Esophagus squamous epithelium (tissue), 5 donors: ENCODE measurements at places on chromosomes 7 and 10.

DNA sequence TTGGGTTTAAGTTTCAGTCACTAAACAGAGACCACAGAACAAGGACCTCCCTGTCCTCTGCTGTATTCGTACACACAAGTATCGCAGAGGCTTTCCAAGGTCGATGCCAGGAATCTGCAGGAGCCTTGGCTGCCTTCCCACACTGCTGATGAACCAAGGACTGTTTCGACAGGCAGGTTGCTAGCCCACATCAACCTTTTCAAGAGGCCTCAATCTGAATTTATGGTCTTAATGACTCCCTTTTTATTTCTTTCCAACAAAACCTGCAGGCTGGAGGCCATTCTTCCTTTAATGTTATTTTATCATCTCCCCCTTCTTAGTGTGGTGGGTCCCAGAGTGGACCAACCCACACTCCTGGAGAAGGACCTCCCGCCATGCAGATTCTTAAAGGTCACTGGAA is 45.6 kb downstream of the JCAD start:
- no peak for DNase-seq

- no peak for DNase-seq
Observed at GRCh38 chr7:111082351-111082750, 8.6 kb upstream of the LRRN3 start.

DNA sequence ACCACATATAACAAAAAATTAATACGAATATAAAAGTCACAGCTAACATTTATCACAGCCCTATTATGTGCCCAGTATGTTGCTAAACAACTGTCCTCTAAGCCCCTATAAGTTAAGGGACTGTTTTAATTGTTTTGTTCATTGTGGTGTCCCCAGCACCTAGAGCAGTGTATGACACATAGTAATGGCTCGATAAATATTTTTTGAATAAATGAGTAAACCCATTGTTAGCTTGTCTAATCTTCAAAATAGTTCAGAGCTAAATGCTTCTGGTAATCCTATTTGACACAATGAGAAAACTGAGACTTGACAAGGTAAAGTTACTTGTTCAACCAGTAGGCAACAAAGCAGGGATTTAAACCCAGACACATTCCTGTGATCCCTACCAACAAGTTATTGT is 78.4 kb upstream of the NEUROD6 start:
- no peak for DNase-seq

DNA sequence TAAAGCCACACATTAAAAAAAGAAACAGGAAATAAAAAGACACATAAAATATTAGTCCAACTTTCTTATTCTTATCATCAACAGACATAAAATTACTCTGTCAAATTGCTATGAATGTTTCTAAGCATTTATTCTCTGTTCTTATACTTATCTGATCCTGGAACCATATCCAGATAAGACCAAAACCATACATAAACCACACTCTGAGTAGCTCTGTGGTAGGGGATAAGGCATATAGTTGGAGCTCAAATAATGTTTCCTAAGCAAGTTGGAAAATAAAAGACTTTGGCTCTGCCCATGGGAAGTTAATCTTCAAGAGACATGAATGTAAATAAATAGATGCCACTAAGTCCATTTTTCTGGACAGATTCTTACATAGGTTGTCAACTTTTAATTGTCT is 103.1 kb upstream of the PLXDC2 start:
- no peak for DNase-seq

- no peak for DNase-seq
Observed at GRCh38 chr7:105963038-105963667, at the start of gene CDHR3. TSS of gene CDHR3 (plus strand) at chr7:105963264. CDS start at chr7:105963319, 55 bp downstream.

- DNase-seq: no peak
Observed at GRCh38 chr10:17923728-17924127, 28.0 kb upstream of the SLC39A12 start.

DNA sequence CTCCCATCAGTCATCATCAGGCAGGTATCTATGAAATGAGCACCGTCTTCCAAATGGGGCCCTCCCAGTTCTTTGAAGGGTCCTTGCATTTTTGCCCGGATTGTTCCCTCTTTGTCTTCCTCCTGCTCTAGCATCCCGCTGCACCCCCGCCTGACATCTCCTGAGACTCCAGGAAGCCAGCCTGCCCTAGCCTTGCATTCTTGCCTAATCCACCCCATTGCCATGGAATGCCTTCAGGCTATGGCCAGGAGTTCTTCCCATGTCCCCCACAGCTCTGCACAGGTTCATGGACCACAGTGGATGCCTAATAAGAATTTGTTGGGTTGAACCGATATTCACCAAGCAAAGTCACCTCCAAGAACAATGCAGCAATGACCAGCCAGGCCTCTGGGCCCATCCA is 62.1 kb downstream of the ZMIZ1 start:
- no peak for DNase-seq

DNA sequence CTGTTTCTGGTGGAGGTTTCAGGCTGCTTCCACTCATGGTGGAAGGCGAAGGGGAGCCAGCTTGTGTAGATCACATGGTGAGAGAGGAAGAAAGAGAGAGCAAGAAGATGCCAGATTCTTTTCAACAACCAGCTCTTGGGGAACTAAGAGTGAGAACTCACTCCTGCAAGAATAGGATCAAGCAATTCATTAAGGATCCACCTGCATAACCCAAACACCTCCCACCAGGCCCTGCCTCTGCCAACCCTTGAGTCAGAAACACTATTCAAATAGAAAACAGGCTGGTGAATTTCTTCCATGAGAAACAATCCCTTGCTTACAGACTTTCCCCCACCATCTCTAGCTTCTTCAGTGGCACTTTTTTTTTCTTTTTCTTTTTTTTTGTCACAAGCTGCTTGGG is 317.2 kb downstream of the GPR158 start:
- no peak for DNase-seq

GRCh38 chr7:143373255-143373794 is 7.8 kb upstream of the ZYX start:
- no peak for DNase-seq

- DNase-seq: no peak
Observed at GRCh38 chr10:86229811-86230556, 136.6 kb downstream of the GRID1 start.

DNA sequence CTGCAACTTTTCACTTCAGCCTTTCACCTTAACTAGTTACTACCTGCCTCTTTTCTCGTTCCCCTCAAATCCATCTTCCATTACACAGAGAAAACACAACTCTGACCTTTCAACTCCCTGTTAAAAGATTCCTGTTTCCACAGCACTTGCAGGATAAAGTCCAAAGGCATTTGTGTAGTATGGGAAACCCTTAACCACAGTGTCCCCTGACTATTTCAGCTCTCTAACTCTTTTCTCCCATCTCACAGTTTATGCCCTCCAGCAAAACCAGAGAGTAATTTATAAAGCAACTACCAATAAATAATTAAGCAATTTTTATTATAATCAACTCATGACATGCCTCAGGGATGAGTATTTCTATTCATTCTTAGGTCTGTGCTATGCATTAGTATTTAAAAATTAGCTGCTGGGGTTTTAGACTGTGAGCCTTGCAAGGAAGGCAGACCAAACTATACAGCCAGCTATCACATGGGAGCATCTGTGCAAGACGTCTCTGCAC is 51.0 kb downstream of the COL1A2 start:
- no peak for DNase-seq

DNA sequence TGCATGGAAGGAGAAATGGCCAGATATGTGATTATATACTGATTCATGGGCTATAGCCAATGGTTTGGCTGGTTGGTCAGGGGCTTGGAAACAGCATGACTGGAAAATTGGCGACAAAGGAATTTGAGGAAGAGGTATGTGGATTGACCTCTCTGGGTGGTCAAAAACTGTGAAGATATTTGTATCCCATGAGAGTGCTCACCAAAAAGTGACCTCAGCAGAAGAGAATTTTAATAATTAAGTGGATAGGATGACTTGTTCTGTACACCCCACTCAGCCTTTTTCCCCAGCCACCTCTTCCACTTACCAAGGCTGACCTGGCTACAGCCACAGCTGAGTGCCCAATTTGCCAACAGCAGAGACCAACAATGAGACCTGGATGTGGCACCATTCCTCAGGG is 146.7 kb downstream of the GPR37 start:
- no peak for DNase-seq

GRCh38 chr10:48699011-48699627 is 14.4 kb downstream of the WDFY4 start:
- no peak for DNase-seq

GRCh38 chr10:29448125-29448524 is 159.3 kb downstream of the LYZL1 start:
- no peak for DNase-seq

- DNase-seq: no peak
Observed at GRCh38 chr7:144531181-144531580, 127.7 kb upstream of the NOBOX start.

- no peak for DNase-seq
Observed at GRCh38 chr7:72023926-72024325, 388.2 kb downstream of the CALN1 start.

- no peak for DNase-seq
Observed at GRCh38 chr10:125396676-125397075, 236.3 kb upstream of the CTBP2 start.

DNA sequence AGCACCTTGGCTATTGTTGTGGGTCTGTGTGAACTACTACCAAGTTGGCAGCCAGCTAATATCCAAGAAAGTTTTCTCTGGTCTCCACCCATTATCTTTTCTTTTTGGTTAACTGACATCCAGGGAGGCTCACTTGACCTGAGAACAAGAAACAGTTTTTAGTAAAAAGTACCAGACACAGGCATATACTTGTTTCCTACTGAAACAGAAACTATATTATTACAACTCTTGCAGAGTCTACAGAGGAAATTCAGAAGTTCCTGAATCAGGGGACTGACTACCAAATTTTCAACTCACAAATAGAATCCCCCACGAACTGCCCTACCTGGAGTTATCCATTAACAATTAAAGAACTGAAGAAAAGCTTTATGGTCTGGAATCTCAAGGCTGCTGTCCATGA is 168.9 kb downstream of the KCND2 start:
- DNase-seq: no peak

DNA sequence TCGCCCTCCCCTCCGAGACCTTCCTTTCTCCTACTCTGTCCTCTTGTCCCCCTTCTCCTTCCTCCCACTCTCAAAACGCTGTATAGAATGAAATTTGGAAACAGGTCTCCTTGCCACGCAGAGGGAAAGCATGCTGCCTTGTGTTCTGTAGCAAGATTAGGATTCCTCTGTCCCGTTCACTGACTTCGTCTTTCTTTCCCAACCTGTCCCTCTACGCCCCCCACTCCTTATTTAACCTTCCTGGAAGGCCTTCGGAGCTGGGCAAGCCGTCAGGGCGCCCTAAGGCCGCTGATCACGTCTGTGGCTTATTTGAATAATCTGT is 1.3 kb downstream of the HOXA9 start:
- DNase-seq: no peak

- DNase-seq: no peak
Observed at GRCh38 chr10:43012578-43012977, 64.3 kb upstream of the RET start.

- no peak for DNase-seq
Observed at GRCh38 chr7:145431834-145432233, 596.0 kb upstream of the TPK1 start.

DNA sequence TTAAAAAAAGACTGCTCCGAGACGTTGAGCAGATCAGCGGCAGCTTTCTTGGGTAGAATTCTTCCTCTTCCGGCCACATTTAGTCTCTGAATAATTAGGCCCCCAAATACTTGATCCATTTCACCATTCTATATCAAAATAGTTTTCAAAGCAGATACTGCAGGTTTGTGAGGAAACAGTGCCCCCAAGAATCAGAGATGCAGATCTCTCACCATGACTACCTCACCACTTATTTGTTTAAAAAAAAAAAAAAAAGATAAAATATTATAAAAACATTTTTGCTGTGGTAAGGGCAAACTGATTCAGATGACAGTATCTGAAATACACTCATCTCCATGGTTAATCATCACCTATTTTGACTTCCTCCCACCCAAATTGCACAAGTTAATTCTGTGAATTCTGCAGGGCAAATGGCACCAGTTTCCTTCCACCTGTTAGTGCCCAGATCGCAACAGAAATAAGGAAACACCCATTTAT is 210.4 kb downstream of the FAM107B start:
- no peak for DNase-seq

GRCh38 chr10:103679096-103679790 is 176.1 kb downstream of the SH3PXD2A start:
- DNase-seq: no peak

DNA sequence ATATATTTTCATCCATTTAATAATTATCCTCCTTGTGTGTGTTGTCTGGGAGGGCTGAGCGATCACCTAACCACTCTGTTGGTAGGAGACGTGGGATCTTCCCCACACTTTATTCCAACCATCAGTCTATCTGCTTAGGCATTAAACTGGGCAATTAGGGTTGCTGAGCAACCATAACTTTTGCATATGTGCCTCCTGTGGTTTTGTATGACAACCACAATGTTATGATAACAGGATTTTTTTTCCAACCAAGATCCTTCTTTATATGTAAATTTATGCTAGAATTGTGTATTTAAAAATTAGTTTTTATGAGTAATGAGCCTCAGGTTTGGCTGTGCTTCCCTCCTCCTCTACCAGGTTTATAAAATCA is 495.0 kb upstream of the MGMT start:
- DNase-seq: no peak

- no peak for DNase-seq
Observed at GRCh38 chr7:151429237-151429559, 10.7 kb downstream of the CRYGN start.

DNA sequence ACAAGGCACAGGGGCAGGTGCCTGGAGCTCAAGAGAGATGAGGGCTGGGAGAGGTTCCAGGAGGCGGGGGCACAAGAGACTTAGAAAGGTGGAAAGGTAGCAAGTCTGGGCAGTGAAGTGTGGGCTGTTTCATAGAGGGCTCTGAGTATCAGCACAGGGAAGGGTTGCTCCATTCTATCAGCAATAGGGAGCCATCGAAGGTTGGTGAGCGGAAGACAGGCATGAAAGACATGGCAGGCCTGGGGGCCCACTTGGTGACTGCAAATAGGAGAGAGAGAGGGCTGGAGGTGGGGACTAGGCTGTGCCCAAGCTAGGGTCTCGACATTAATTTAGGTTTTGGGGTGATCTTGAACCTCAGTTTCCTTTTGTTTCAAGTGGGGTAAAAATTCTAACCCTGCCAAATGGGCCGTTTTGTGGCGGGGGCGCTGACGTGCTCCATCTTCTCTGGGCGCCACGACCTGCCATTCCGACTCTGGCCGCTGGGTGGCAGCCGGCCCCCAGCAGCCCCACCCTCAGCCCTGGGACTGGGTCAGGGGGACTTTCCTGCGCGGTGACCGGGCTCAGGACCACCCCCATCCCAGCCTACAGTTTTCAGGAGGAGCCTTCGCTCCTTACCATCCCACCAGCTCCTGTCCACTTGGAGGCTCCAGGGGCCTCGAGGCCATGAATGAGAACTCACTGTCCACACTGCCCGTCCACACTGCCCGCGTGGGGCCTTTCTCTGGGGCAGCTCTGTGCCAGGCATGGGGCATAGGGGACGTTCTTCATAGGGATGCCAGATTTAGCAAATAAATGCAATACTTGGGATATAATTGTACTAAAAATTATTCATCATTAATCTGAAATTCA is 37.2 kb upstream of the PCBD1 start:
- DNase-seq: no peak
